ENCODE measurements at places on chromosomes 13 and 19. TPM values are rescaled to one million over a fixed set of nuclear protein-coding genes. Genes with fewer than 3 reads are reported as not detected.

MKNK2 gene
- total RNA-seq = 113 TPM

CGB5 gene
- total RNA-seq = not detected

IL4I1 gene
- total RNA-seq = 20.6 TPM

SYNGR4 gene
- not detected for total RNA-seq

CEACAM3 gene
- total RNA-seq = not detected

CRX gene
- total RNA-seq = not detected

IGFL1 gene
- not detected for total RNA-seq

PDX1 gene
- total RNA-seq = not detected

PTGER1 gene
- 0.15 TPM for total RNA-seq

UBA52 gene
- total RNA-seq = 730 TPM

EBI3 gene
- 9.0 TPM for total RNA-seq

TEX29 gene
- total RNA-seq = not detected

LSR gene
- 7.5 TPM for total RNA-seq

ZNF729 gene
- not detected for total RNA-seq

TEX26 gene
- total RNA-seq = not detected

SMIM24 gene
- not detected for total RNA-seq

MUC16 gene
- total RNA-seq = not detected

POLR1G gene
- total RNA-seq = 6.3 TPM

LGALS14 gene
- not detected for total RNA-seq

HCST gene
- not detected for total RNA-seq

MYO16 gene
- total RNA-seq = 0.23 TPM

GRAMD1A gene
- total RNA-seq = 127 TPM

ZNF799 gene
- total RNA-seq = 3.8 TPM

Measured in glomerular endothelial cell (primary cell).